NCI-H748 treated with DMSO at 0.1 percent for 48 hours (cell line): ENCODE measurements at places on chromosomes 11 and 22.

- peak; percentile 59 for DNase-seq
Measured at GRCh38 chr22:49365910-49366309, 461.8 kb downstream of the BRD1 start.

DNA sequence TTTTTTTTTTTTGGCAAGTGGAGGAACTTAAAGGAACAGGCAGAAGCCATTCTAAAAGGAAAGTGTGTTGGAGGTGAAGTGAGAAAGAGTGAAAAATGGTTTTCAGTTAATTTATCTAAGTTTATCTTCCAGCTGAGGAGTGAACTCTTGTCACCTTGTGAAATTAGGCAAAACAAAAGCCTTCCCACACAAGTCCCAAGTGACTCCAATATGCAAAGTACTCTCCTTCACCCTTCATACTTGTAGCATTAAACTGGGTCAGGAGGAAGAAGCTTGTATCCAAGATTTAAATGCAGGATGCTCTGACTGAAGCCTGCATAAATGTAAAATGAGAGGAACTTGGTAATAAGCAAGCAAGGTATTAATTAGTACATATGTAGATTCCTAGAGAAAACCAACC, 796.8 kb downstream of the DLG2 start:
- DNase-seq = no peak

DNA sequence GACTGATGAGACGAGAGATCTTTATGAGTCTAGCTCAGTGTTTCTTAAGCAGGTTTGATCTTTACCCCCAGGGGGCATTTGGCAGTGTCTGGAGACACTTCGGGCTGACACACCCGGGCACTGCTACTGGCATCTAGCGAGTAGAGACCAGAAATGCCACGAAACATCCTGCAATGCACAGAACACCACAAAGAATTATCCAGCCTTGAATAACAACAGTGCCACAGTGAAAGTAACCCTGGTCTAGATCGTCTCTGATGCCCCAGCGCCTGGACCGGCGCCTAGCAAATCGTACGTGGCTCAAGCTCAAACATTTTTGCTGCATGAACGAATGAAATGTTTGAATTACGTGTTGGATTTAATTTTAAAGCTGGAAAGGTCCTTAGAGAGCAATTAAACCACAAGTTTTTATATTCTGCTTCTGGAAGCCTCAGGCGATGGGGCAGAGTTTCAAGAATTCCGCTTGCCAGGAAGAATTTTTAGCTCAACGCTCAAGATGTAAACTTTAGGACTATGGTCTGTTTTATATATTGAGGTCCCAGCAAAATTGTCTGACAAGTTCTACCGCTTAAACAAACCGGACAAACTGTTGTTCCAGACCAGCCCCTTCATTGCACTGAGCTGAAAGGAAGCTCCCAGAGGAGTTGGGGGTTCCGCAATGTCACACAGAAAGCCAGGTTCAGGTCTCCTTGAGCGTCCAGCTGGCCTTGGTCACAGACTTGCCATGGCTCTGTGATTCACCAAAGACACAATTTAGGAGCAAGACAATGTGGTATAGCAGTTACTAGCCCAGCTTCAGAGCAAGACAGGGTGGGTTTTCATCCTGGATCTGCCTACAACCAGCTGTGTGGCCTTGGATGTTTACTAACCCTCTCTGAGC, 44.2 kb upstream of the SMTN start:
- no peak for DNase-seq

DNA sequence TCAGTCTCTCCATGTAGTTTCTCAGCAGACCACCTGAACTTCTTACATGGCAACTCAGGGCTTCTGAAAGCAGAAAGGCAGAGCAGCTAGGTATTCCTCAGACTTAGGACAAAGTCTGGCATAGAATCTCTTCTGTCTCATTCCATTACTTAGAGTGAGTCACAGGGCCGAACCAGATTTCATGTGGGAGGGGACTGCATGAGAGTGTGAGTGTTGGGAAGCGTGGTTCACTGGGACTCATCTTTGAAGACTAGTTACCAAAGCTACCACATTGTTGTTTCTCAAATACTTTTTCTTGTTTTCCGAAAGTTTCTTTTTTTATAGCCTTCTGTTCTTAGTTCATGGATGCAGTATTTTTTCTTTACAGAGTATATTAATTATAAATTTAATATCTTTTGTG, 36.1 kb upstream of the SCN3B start:
- no peak for DNase-seq

GRCh38 chr11:77455740-77456139, 18.2 kb downstream of the PAK1 start:
- DNase-seq = no peak

DNA sequence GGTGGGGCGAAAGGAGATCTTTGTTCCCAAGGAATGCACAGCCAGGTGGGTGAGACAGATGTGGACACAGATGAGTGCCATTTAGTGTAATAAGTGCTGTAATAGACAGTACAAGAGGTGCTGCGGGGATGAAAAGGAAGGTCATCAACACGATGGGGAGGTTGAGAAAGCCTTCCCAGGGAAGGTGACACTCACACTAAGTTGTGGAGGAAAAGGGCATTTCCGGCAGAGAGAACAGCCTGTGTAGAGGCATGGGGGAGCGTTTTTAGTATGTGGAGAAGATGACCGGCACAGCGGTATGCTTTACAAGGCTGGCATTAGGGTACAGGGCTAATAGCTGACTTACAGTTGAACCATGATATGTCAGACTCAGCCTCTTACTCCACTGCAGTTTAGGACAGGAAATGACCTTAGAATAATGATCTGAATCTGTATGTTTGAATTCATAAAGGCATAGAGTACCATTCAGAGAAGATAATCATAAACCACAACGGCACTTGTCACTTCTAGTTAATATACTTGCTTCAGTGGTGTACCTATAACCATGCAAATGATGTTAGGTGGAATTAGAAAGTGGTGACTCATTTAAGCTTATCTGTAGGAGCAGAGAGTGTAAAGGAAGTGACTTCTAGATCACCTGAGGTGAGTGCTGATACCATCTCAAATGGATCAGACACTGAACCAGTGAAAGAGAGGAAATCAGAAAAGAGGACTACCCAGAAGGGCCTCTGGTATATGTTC, 60.6 kb downstream of the FAM83F start:
- DNase-seq = no peak

GRCh38 chr22:19216579-19216978, 38.0 kb upstream of the SLC25A1 start:
- DNase-seq = no peak

GRCh38 chr11:12185914-12186313, 75.5 kb downstream of the MICAL2 start:
- no peak for DNase-seq

GRCh38 chr11:96238563-96239135, 104.3 kb downstream of the MAML2 start:
- no peak for DNase-seq

GRCh38 chr11:114386131-114386530, 14.2 kb downstream of the C11orf71 start:
- no peak for DNase-seq

- no peak for DNase-seq
Measured at GRCh38 chr11:127898422-127899365, 688.7 kb downstream of the ETS1 start.

GRCh38 chr11:130151196-130151595, 8.4 kb upstream of the ST14 start:
- DNase-seq = no peak

- DNase-seq = no peak
Measured at GRCh38 chr22:50523806-50524675, 1.4 kb downstream of the SCO2 start.
